ENCODE measurements at places on chromosomes 6 and 20. TPM values are rescaled to one million over a fixed set of nuclear protein-coding genes. Genes with fewer than 3 reads are reported as not detected.

The GTSF1L gene
- total RNA-seq, result not detected

DNA sequence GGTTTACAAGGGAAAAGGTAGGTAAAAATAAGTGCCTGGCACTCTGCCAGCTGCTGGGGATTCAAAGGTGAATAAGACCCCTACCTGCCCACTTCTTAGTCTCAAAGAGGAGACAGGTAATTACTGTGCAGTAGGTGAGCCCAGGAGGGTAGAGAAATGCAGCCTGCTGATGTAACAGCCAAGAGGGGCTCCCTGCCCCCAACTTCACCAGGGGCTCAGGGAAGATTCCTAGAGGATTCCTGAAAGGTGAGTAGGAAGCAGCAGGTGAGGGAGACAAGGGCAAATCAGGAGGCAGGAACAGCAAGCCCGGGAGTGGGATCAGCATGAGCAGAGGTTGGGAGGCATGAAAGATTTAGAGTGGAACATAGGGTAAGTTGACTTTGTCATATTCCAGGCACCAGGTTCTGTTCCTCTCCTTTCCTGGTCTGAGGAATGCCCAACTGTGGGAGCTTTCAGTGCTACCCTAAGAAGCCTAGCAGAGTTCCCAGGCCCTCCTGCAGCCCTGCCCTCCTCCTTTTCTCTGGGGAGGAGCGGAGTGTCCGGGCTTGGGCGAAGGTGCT is 258.1 kb downstream of the LRFN2 start:
- H3K4me3 ChIP-seq, result no peak overlapping the region
- DNase-seq, result no peak
- no peak overlapping the region for H3K27ac ChIP-seq
- H3K27me3 ChIP-seq, result peaks cover 59% of the 10 kb centered on the region
- peaks cover 21% of the 10 kb centered on the region for H3K4me1 ChIP-seq
- no peaks in the 10 kb centered on the region for H3K36me3 ChIP-seq

- H3K4me1 ChIP-seq, result peaks cover 23% of the 10 kb centered on the region
- H3K27me3 ChIP-seq, result no peaks in the 10 kb centered on the region
- DNase-seq, result no peak
- peak overlapping the region; percentile 13 for H3K4me3 ChIP-seq
- no peaks in the 10 kb centered on the region for H3K36me3 ChIP-seq
Measured at GRCh38 chr20:20003031-20003954, 13.9 kb upstream of the NAA20 start.

DNA sequence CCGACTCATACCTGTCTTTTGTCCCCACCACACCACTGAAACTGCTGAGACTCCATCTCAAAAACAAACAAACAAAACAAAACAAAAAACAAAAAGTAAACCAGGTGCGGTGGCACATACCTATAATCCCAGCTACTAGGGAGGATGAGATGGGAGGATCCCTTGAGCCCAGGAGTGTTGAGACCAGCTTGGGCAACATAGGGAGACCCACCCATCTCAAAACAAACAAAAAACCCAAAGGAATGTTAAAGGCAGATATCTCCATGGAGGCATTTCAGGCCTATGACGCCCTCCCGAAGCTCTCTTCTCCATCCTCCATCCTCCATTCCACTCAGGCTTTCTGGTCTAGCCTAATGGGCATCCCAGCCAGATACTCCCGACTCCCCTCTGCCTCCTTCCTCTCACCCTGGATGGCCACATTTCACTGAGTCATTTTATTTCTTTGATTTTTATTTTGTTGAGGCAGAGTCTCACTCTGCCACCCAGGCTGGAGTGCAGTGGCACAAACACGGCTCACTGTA is 3.2 kb upstream of the SLC4A11 start:
- peaks cover 8% of the 10 kb centered on the region for H3K4me1 ChIP-seq
- no peak overlapping the region for H3K27ac ChIP-seq
- H3K27me3 ChIP-seq, result peaks cover 87% of the 10 kb centered on the region
- no peak for DNase-seq
- H3K4me3 ChIP-seq, result peak overlapping the region; percentile 18

The LY6G6D gene
- total RNA-seq, result not detected

GRCh38 chr6:47209632-47210031 is 100.1 kb downstream of the TNFRSF21 start:
- no peaks in the 10 kb centered on the region for H3K4me1 ChIP-seq
- H3K4me3 ChIP-seq, result no peak overlapping the region
- H3K27ac ChIP-seq, result no peak overlapping the region
- H3K27me3 ChIP-seq, result no peaks in the 10 kb centered on the region

The REPS1 gene
- total RNA-seq, result 61.1 TPM

DNA sequence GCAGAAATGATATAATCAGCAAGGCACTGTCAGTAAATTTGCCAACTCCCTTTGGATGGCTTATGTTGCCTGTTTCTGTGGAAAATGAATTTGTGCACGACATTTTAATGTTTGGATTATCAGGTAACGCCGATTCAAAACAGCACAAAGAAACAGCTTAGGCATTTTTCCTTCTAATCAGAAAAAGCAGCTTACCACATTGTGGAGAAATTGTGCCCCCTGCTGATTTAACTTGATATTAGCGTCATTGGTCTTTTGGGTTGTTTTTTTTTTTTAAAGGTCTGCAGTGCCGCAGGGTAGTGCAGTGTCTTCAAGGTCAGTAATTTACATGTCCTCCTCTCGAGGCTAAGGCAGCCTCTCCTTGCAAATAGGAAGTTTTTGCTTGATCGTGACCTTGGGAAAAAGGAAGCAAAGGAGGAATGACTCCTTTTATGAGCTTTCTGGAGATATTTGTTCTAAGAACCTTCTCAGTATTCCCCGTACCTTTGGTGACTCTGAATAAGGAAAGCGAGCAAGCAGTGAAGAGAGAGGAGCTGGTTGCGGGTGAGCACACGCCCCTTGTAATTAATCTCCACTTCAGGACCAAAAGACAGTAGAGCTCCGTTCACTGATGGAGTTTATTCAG is 79.1 kb downstream of the ELOVL4 start:
- no peaks in the 10 kb centered on the region for H3K36me3 ChIP-seq
- H3K4me3 ChIP-seq, result no peak overlapping the region
- no peaks in the 10 kb centered on the region for H3K27me3 ChIP-seq
- H3K4me1 ChIP-seq, result peaks cover 35% of the 10 kb centered on the region
- no peak overlapping the region for H3K27ac ChIP-seq

- DNase-seq, result no peak
- no peaks in the 10 kb centered on the region for H3K27me3 ChIP-seq
- H3K4me1 ChIP-seq, result no peaks in the 10 kb centered on the region
- H3K36me3 ChIP-seq, result no peaks in the 10 kb centered on the region
- no peak overlapping the region for H3K27ac ChIP-seq
- H3K4me3 ChIP-seq, result no peak overlapping the region
Measured at GRCh38 chr20:47610945-47611250, 109.2 kb downstream of the NCOA3 start.

DNA sequence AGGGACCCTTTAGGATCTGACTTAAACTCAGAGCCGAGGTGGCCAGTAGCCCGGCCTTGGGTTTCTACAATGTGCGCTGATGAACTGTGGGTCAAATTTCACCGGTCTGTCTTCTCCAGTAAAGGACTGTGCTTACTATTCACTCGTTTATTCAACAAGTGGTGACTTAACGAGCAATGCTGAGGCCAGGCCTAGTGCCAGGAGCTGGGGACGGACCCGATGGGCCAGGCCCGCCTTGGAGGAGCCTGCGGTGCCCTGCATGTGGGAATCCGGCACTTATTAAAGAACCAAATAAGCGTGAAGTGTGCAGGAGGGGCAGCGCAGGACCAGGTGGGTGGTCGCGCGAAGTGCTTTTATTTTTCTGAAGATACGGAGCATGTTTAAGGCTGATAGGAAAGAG is 24.0 kb downstream of the CTCFL start:
- H3K4me1 ChIP-seq, result peaks cover 30% of the 10 kb centered on the region
- peaks cover 30% of the 10 kb centered on the region for H3K27me3 ChIP-seq
- no peak overlapping the region for H3K27ac ChIP-seq

The TRIM39 gene
- 13.9 TPM for total RNA-seq

GRCh38 chr20:63475209-63475608 is 2.8 kb upstream of the KCNQ2 start:
- DNase-seq, result no peak
- peaks cover 2% of the 10 kb centered on the region for H3K4me1 ChIP-seq
- H3K4me3 ChIP-seq, result peak overlapping the region; percentile 72
- H3K36me3 ChIP-seq, result no peaks in the 10 kb centered on the region

DNA sequence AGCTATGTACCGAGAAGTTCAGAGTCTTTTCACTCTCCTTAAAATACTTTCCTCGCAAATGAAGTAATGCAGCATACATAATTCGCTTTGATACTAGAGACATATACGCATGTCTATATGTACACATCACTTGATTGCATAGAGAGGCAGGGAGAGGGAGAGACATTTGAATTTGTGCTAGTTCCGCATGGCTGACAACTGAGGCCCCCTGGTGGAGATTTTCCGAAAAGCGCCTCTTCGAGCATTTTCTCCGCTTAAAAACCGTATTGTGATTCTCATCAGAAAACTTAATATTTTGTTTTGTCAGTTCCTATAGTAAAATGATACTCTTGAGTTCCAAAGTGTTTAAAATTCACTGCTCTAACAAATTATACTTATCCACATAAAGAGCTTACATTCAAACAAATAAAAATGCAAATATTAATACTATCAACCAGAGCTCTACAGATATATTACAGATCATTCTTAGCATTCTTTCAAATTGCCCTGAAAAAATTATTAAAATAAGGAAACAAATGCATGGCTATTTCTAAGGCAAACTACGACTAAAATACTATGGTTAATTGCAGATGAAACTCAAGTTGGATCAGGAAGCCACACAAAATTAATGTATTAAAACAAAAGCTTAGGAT is 637 bp downstream of the MYLK4 start:
- peak; percentile 71 for DNase-seq
- H3K4me1 ChIP-seq, result peaks cover 18% of the 10 kb centered on the region
- no peak overlapping the region for H3K27ac ChIP-seq
- no peaks in the 10 kb centered on the region for H3K36me3 ChIP-seq

GRCh38 chr20:58839474-58839874 is 11.2 kb downstream of the GNAS-AS1 start:
- H3K4me3 ChIP-seq, result no peak overlapping the region
- DNase-seq, result peak; percentile 42
- no peak overlapping the region for H3K27ac ChIP-seq
- H3K27me3 ChIP-seq, result peaks cover 83% of the 10 kb centered on the region

DNA sequence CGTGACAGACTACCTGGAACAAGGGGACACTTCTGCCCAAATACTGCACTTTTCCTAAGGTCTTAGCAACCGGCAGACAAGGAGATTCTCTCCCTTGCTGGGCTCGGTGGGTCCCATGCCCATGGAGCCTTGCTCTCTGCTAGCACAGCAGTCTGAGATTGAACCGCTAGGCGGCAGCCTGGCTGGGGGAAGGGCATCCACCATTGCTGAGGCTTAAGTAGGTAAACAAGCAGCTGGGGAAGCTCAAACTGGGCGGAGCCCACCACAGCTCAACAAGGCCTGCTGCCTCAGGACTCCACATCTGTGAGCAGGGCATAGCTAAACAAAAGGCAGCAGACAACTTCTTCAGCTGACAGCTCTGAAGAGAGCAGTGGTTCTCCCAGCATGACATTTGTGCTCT is 87.8 kb upstream of the ASCC3 start:
- H3K27me3 ChIP-seq, result no peaks in the 10 kb centered on the region
- H3K27ac ChIP-seq, result no peak overlapping the region
- H3K4me3 ChIP-seq, result no peak overlapping the region
- H3K4me1 ChIP-seq, result no peaks in the 10 kb centered on the region
- DNase-seq, result no peak

The CD109 gene
- 0.73 TPM for total RNA-seq

The CCM2L gene
- 0.14 TPM for total RNA-seq

- no peaks in the 10 kb centered on the region for H3K36me3 ChIP-seq
- no peak overlapping the region for H3K4me3 ChIP-seq
- no peak overlapping the region for H3K27ac ChIP-seq
- no peaks in the 10 kb centered on the region for H3K27me3 ChIP-seq
- no peaks in the 10 kb centered on the region for H3K4me1 ChIP-seq
Measured at GRCh38 chr6:146312608-146313007, 231.0 kb upstream of the RAB32 start.

GRCh38 chr6:26347699-26348098 is 17.3 kb upstream of the BTN3A2 start:
- peaks cover 12% of the 10 kb centered on the region for H3K27me3 ChIP-seq
- DNase-seq, result no peak
- no peaks in the 10 kb centered on the region for H3K36me3 ChIP-seq
- H3K4me3 ChIP-seq, result no peak overlapping the region
- H3K4me1 ChIP-seq, result peaks cover 11% of the 10 kb centered on the region

DNA sequence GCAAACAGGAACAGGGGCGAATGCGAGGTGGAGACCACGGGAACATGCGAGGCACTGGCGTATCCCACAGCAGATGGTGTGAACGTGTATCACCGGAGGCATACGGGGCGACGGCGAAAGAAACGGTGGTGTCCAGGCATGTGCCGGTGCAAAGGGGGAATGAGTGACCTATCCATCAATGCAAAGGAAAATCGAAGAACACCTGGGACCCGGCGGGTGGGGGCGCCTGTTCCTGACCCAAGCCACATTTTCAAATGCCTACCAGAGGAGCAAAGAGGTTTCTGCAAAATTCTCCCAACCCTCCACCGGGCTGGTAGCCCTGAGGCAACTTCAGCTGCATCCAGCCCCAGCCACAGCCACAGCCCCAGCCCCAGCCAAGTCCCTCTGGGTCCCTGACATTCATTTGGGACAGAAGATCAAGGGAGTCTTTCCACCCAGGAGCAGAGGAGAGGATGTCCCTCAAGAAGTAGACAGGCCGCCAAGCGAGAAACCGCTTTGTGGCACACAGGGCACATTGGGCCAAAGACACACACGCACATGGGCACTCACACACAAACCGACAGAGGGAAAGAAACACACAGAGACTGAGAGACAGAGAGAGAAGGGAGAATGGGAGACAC is 164.0 kb upstream of the ZNF337 start:
- H3K27ac ChIP-seq, result no peak overlapping the region
- peaks cover 10% of the 10 kb centered on the region for H3K36me3 ChIP-seq
- H3K27me3 ChIP-seq, result peaks cover 62% of the 10 kb centered on the region

The BPI gene
- total RNA-seq, result not detected

The C6orf15 gene
- total RNA-seq, result not detected

GRCh38 chr6:28323813-28324424 is 12.0 kb downstream of the ZSCAN31 start:
- no peak overlapping the region for H3K4me3 ChIP-seq
- H3K36me3 ChIP-seq, result peaks cover 36% of the 10 kb centered on the region
- H3K4me1 ChIP-seq, result no peaks in the 10 kb centered on the region

The MEI4 gene
- 0.44 TPM for total RNA-seq

GRCh38 chr6:14713008-14713960 is 532.6 kb upstream of the JARID2 start:
- H3K4me1 ChIP-seq, result peaks cover 6% of the 10 kb centered on the region
- DNase-seq, result no peak
- H3K4me3 ChIP-seq, result no peak overlapping the region
- H3K27me3 ChIP-seq, result peaks cover 17% of the 10 kb centered on the region
- H3K36me3 ChIP-seq, result no peaks in the 10 kb centered on the region

GRCh38 chr20:44810061-44810390 is 320 bp downstream of the RIMS4 start:
- no peak for DNase-seq
- no peak overlapping the region for H3K4me3 ChIP-seq
- peaks cover 16% of the 10 kb centered on the region for H3K4me1 ChIP-seq
- H3K27ac ChIP-seq, result no peak overlapping the region
- H3K27me3 ChIP-seq, result peaks cover 76% of the 10 kb centered on the region

GRCh38 chr20:42945234-42945994 is 244.3 kb downstream of the PTPRT start:
- H3K4me3 ChIP-seq, result no peak overlapping the region
- H3K36me3 ChIP-seq, result no peaks in the 10 kb centered on the region
- H3K27me3 ChIP-seq, result no peaks in the 10 kb centered on the region

- H3K4me1 ChIP-seq, result peaks cover 42% of the 10 kb centered on the region
- H3K27ac ChIP-seq, result no peak overlapping the region
- H3K27me3 ChIP-seq, result no peaks in the 10 kb centered on the region
- no peaks in the 10 kb centered on the region for H3K36me3 ChIP-seq
- H3K4me3 ChIP-seq, result peak overlapping the region; percentile 89
Measured at GRCh38 chr20:53918949-53919361, 151.4 kb downstream of the BCAS1 start.

The FAM83C gene
- not detected for total RNA-seq

Data from neural crest cell (in vitro differentiated cells).